ENCODE measurements at places on chromosomes 16 and 17.

DNA sequence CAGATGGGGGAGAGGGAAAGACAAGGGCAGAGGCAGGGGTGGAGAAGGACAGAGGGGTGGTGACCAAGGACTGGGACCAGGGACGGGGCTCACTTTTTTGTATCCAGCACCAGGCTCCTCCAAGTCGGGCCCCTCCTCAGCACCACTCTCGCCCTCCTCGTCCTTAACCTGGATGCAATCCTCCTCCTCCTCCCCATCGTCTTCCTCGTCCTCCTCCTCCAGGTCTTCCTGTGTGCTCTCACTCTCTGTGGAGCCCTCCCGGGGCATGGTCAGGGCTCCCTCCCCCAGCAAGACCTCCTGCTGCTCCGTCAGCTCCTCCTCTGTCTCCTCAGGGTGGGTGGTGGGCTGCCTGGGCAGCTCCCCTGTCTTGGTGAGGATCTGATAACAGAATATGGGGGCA is 16.8 kb downstream of the G6PC3 start:
- DNase-seq, result no peak

- DNase-seq, result peak; percentile 63
Measured at GRCh38 chr16:23279721-23280153, 22.4 kb upstream of the SCNN1B start.

DNA sequence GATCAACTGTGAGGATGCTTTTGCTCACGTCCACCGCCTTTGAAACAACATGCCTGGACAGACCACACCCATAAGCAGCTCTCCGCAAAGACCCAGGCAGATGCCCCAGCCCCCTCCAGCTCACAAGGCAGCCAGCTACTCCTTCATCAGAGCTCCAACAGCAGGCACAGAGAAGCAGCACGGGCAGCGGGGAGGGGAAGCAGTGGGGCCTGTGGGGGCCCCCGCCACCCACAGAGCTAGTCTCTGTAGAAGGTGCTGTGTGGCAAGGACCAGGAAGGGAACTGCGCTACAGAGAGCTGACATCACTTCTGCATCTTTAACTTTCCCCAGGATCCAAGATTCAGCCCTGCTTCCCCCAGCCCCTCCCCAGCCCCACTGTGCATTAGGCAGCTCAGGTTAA is 10.0 kb upstream of the SCNN1G start:
- DNase-seq, result no peak

- DNase-seq, result no peak
Measured at GRCh38 chr17:68562736-68563135, 38.4 kb downstream of the FAM20A start.

DNA sequence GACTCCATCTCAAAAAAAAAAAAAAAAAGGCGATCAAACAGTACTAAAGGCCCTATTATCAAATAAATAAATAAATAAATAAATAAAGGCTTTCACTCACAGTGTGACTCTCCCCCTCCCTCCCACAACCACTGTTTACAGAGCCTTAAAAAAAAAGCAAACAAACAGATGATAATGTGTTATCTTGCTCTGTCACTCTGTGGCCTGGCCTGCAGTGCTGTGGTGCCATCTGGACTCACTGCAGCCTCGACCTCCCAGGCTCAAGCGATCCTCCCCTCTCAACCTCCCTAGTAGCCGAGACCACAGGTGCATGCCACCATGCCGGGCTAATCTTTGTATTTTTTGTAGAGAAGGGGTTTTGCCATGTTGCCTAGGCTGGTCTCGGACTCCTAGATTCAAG is 8.1 kb upstream of the NAGLU start:
- no peak for DNase-seq

DNA sequence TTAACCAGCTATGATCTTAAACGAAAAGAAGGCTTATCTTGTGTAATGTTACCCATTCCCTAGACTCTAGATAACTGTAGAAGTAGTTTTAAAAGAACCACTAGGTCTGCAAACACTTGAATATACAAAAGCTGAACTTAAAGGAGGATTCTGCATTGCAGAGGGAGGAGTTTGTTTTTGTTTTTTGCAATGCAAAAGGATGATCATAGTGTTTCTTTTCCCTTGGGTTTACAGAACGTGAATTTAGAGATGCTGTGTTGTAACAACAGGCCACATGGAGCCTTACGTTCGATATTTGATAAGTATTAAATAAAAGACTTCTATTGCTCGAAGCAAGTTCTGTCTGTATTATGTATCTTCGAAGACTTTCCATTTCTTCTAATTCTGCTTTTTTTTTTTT is 77.6 kb downstream of the CHD9 start:
- DNase-seq, result no peak

- DNase-seq, result no peak
Measured at GRCh38 chr17:66354472-66354871, 52.1 kb downstream of the PRKCA start.

GRCh38 chr17:70375406-70375805 is 206.1 kb downstream of the KCNJ2 start:
- DNase-seq, result no peak

DNA sequence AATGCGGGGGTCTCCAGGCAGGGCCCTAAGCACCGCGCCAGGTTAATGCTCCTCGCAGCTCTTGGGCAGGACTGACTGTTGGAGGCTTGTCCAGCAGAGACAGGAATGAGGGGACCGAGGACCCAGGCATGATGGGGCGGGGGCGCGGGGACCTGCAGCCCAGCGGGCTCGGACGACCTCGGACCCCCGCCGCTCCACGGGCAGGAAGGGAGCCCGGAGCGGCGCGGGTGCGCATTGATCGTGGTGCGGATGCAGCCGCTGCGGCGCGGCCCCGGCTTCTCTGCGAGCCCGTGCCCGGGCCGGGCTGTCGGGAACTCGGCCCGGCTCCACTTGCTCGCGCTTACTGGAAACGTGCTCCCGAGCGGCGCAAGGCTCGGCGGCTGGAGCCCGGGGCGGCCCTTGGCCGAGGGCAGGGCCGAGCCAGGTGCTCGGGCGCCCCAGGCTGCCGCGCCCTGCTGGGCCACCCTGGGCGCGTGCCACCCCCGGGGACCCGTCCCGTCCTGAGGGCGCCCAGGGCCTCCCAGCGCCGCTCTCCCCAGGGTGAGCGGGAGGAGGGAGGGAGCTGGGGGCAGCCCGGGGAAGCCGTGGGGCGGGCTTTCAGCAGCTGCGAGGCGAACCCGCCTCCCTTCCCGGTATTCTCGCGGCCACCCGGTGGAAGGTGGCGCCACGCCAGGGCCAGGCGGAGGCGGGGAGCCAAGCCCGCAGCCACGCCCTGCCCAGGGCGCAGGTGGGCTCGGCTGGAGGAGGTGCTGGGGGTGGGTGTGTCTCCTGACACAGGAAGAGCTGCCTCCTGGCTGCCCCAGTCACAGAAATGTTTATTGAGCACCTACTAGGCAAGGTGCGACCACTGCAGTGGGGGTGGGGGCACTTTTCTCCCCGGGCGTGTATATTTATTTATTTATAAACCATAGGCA is 45.9 kb downstream of the SOCS3 start:
- DNase-seq, result peak; percentile 60
